ENCODE measurements at places on chromosomes 4 and X. TPM values are rescaled to one million over a fixed set of nuclear protein-coding genes. Genes with fewer than 3 reads are reported as not detected.
A peak's percentile ranks its signal among the peaks of the same experiment; 100 is the strongest.

- no peaks in the 10 kb centered on the region for H3K4me1 ChIP-seq
- DNase-seq: no peak
- H3K27me3 ChIP-seq: no peaks in the 10 kb centered on the region
- H3K4me3 ChIP-seq: no peak overlapping the region
- peaks cover 61% of the 10 kb centered on the region for H3K36me3 ChIP-seq
These were observed 4.7 kb upstream of the RENBP start for GRCh38 chrX:153948847-153949805.

- no peak overlapping the region for H3K4me3 ChIP-seq
- no peak overlapping the region for H3K27ac ChIP-seq
- H3K4me1 ChIP-seq: no peaks in the 10 kb centered on the region
- no peaks in the 10 kb centered on the region for H3K27me3 ChIP-seq
- DNase-seq: no peak
These were observed 72.4 kb downstream of the PRDM5 start for GRCh38 chr4:120850018-120850599.

DNA sequence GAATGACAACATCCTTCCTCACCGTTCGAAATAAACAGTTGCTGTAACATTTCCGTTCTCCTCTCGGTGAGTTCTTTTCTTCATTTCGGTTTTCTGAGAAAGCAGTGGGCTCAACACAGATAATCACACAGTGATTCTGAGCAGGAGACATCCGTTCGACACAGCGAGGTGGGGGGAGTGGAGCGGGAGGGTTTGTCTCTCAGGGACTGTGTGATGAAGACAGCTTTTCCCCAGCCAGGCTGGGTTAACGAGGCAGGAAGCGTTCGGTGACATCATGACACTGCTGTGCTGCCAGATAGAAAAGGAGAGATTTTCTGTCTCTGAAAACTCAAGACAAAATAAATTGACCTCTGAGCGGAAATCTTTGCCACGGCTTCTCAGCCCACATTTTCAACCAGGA, 119.3 kb downstream of the CRLF2 start:
- no peaks in the 10 kb centered on the region for H3K36me3 ChIP-seq
- no peak for DNase-seq
- no peaks in the 10 kb centered on the region for H3K27me3 ChIP-seq
- H3K27ac ChIP-seq: no peak overlapping the region
- no peak overlapping the region for H3K4me3 ChIP-seq
- no peaks in the 10 kb centered on the region for H3K4me1 ChIP-seq

DNA sequence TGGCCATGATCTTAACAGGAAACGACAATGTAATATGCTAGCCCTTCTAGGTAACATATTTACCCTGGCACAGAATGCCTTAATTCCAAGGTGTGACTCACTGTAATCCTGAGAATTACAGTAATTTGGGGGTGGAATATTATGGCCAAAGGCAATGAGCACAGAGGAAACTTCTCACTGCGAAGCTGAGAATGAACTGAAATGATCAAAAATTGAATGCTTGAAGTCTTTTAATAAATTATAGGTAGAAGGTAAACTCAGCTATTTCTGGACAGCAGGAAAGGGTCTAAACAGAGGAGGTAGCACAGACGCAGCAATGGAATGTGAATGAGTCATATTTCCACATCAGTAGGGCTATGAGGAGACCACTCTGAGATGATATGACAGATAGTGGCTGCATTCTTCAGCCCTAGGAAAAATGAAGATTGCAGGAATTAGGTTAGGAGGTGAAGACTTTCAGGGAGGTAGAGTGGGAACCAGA, 312.6 kb downstream of the PACRGL start:
- peak; percentile 77 for DNase-seq
- H3K27ac ChIP-seq: peak overlapping the region; percentile 71
- H3K27me3 ChIP-seq: no peaks in the 10 kb centered on the region
- peaks cover 17% of the 10 kb centered on the region for H3K4me1 ChIP-seq
- H3K4me3 ChIP-seq: no peak overlapping the region

DNA sequence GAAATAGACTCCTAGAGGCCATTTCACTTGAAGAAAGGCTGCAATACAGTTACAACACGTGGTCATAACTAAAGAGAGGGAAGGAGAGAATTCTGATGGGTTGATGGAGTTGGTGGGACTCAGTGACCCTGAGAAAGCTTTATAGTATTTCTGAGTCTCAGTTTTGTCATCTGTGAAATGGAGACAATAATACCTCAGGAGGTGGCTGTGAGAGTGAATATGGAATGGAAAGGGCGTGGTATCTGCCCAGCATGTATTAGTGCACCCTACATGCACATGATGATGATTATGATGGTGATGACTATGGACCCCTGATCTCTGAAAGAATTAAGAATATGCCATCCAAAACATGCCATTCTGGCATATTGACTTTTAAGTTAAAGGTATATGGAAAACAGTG, 66.0 kb downstream of the RHOH start:
- H3K4me1 ChIP-seq: peaks cover 6% of the 10 kb centered on the region
- H3K36me3 ChIP-seq: no peaks in the 10 kb centered on the region
- H3K4me3 ChIP-seq: no peak overlapping the region
- no peak overlapping the region for H3K27ac ChIP-seq
- DNase-seq: no peak
- no peaks in the 10 kb centered on the region for H3K27me3 ChIP-seq

- no peak overlapping the region for H3K27ac ChIP-seq
- DNase-seq: no peak
- no peak overlapping the region for H3K4me3 ChIP-seq
- H3K4me1 ChIP-seq: no peaks in the 10 kb centered on the region
These were observed 911.5 kb downstream of the GLUD2 start for GRCh38 chrX:121958886-121959285.

ADRA2C gene
- total RNA-seq: 0.32 TPM

GRCh38 chrX:143733866-143734265, 13.3 kb upstream of the SPANXN2 start:
- DNase-seq: no peak
- H3K36me3 ChIP-seq: no peaks in the 10 kb centered on the region
- H3K27ac ChIP-seq: no peak overlapping the region

DNA sequence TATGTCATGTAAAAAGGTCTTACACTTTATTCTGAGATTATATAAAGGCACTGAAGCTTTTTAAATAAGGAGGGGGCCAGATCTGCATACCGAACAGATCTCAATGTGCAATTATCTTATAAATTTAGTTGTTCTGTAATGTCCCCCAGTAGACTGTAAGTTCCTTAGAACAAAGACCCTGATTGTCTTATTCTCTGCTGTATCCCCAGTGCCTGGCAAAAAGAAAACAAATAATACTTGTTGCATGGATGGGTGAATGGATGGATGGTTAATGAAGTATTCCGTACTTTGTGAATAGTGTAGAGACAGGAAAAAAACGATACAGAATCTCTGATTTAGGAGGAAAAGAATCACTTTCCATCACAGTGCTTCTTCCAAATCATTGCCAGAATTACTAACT, 141.5 kb downstream of the CHM start:
- H3K4me1 ChIP-seq: no peaks in the 10 kb centered on the region
- no peaks in the 10 kb centered on the region for H3K27me3 ChIP-seq
- no peak overlapping the region for H3K27ac ChIP-seq
- H3K36me3 ChIP-seq: peaks cover 7% of the 10 kb centered on the region

PNMA6F gene
- total RNA-seq: not detected

TBC1D9 gene
- 17.4 TPM for total RNA-seq

CNKSR2 gene
- not detected for total RNA-seq

- H3K36me3 ChIP-seq: no peaks in the 10 kb centered on the region
- peak; percentile 82 for DNase-seq
- peaks cover 11% of the 10 kb centered on the region for H3K27me3 ChIP-seq
- peak overlapping the region; percentile 90 for H3K27ac ChIP-seq
- peaks cover 13% of the 10 kb centered on the region for H3K4me1 ChIP-seq
- peak overlapping the region; percentile 46 for H3K4me3 ChIP-seq
These were observed 26.3 kb upstream of the ZMAT1 start for GRCh38 chrX:101958139-101958538.

MBNL3 gene
- 17.7 TPM for total RNA-seq

DNA sequence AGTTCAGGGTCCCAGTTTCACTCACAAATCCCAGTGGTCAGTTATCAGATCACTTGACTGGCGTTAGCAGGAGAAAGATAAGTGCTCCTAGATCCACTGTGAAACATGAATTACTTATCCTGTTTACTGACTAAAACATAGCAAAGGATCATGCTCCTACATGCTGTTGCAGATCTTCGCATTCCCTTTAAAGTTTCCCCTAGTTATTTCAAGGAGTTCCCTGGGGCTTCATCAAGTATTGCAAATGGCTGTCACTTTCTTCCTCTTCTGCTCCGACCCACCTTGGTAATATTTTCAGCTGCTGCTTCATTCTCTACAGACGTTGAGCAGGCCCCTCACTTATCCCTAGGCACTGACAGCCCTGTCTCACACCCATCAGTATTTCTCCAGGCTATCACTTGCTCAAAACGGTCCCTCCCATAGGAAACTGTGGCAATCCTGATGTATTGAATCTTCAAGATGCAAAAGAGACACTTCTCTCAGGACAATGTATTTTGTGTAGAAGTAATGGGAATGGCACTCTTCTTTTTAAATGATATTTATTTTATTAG, 466.0 kb downstream of the INPP4B start:
- H3K4me1 ChIP-seq: peaks cover 35% of the 10 kb centered on the region
- no peaks in the 10 kb centered on the region for H3K27me3 ChIP-seq
- H3K4me3 ChIP-seq: no peak overlapping the region
- H3K27ac ChIP-seq: peak overlapping the region; percentile 44
- no peak for DNase-seq
- H3K36me3 ChIP-seq: peaks cover 15% of the 10 kb centered on the region

All from MCF 10A (cell line).